LHCN-M2 (cell line): ENCODE measurements at places on chromosomes 2 and 18.
A peak's percentile ranks its signal among the peaks of the same experiment; 100 is the strongest.

- DNase-seq: no peak
These were observed 1.1 kb upstream of the TMEM185B start for GRCh38 chr2:120224256-120224655.

DNA sequence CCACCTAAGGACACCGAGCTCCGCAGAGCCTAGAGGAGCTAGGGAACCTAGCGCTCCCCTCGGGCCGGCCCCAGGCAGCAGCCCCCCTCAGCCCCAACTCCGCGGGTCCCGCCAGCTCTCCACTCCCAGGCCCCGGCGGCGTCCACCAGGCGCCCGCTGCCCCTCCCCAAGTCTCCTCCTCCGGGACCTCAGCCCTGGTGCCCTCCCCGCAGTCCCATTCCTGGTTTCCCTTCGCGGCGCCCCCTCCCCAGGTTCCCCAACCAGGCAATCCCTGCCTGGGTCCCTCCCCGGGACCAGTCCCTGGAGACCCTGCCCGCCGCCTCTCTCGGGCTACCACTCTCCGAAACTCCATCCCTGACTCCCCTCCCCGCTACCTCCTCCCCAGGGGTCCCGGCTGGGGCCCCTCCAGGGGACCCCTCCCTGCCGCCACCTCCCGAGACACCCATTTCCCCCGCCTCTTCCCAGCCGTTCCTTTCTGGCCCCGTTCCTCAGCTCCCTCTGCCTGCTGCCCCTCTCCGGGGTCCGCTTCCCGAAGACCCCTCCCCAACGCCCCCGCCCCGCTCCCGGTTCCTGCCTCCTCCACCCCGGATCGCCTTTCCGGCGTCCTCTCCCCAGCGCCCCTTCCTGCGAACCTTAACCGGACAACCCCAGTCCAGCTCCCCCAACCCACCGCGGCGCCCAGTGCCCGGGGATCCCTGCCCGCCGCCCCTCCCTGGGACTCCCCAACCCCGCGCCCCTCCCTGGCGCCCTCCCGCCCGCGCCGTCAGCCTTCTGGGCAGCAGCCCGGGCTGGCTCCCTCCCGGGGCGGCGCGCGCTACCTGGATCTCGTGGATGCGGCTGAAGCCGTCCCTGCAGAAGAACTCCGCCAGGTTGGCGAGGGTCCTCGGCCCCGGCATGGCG is 678 bp downstream of the CYP27C1 start:
- DNase-seq: no peak

- DNase-seq: no peak
These were observed 25.5 kb downstream of the MRPL35 start for GRCh38 chr2:86224645-86225355.

- DNase-seq: peak; percentile 81
These were observed 266.5 kb downstream of the NEDD4L start for GRCh38 chr18:58310517-58310916.

DNA sequence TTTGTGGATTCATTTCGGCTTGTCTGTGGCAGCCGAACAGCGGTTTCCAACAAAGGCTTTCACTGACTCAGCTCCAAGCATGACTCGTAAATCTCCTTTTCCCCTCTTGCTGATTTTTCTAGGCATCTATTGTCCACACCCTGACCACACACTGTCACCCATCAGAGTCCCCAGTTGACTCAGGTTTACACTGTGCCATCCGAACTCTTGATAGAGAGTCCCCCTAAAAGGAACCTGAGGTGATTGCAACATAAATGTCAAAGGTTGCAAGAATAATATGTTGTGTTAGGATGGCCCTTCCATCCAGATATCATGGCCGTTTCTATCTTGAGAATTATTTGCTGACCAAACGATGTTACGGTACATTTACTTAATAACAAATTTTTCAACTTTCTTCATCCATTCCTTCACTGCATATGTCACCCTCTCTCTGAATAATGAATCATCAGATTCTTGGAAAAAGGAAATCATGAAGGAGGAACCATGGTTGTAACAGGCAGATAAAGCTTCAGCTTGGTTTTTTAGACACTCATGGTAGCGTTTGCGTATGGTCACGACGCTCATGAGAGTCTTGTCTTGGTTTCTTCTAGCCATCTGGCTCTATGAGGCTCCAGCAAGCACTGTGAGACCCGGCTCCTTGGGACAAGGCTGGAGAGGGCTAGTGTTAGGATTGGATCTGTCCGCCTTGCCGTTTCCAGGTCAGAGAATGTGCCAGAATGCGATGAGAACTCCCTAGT is 72.1 kb downstream of the NPAS2 start:
- peak; percentile 55 for DNase-seq

DNA sequence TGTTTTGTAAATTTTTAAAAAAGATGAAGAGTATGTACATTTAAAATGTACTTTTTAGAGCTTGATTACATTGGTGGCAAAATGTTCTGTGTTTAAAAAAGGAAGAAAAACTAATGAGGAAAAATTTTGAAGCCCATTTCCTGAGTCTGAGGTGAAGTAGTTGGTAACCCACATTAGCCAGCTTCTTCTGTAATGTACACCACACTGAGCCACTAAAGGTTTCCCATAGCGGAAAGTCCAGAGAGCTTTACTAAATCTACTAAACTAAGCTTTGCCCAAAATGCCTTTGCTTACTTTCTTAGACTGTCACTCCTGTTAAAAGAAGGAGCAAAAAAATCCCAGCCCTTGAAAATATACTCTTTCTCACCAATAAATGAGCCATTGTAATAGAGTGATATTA is 804.8 kb upstream of the ZEB2 start:
- DNase-seq: no peak

DNA sequence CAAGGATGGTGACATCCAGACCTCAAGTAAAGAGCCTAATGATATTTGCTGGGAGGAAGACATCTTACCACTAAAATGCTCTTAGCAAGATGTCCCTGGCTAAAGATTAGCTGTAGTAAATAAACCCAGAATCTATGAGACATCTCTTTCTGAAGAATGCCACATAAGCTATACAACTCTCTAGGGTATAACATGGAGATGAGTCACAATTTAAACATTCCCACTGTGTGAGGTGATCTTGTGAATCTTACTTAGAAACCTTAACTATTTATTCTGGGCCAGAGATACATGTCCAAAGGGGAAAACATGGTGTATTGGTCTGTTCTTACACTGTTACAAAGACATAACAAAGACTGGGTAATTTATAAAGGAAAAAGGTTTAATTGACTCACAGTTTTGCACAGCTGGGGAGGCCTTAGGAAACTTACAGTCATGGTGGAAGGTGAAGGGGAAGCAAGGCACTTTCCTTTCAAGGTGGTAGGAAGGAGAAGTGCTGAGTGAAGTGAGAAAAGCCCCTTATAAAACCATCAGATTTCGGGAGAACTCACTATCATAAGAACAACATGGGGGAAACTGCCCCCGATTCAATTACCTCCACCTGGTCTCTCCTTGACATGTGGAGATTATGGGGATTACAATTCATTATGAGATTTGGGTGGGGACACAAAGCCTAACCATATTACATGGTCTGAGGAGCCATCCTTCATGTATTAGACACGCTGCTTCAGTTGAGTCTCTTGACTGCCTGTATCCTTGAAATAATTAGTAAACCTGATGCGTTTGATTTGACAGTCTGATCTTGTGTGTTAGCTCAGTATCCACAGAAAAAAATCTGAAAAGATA is 17.1 kb downstream of the KRCC1 start:
- DNase-seq: peak; percentile 97

GRCh38 chr2:10119601-10120157 is 2.9 kb upstream of the RRM2 start:
- no peak for DNase-seq

GRCh38 chr2:165533331-165533730 is 63.8 kb downstream of the CSRNP3 start:
- DNase-seq: peak; percentile 5

- DNase-seq: no peak
These were observed 68.2 kb downstream of the TPGS2 start for GRCh38 chr18:36760598-36760997.

DNA sequence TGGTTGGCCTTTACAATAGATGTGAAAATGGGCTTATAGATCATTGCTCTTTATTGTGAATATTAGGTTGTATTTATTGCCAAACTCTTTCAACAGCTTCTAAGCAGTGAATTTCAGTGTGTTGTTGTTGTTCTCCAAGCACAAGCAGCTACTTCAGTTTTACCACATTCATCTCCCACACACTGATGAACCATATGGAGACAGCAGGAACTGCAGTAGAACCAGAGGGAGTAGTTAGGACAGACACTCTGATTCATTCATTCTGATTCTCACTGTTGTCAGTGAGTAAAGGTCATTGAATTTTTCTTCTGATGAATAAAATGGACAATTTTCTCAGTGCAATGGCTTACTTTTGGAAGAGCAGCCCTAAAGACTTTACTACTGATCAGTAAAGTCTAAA is 40.2 kb downstream of the CCDC74A start:
- no peak for DNase-seq

- peak; percentile 89 for DNase-seq
These were observed 221.7 kb downstream of the PAX3 start for GRCh38 chr2:222076973-222077690.

GRCh38 chr2:227486688-227487087 is 14.7 kb downstream of the AGFG1 start:
- no peak for DNase-seq

DNA sequence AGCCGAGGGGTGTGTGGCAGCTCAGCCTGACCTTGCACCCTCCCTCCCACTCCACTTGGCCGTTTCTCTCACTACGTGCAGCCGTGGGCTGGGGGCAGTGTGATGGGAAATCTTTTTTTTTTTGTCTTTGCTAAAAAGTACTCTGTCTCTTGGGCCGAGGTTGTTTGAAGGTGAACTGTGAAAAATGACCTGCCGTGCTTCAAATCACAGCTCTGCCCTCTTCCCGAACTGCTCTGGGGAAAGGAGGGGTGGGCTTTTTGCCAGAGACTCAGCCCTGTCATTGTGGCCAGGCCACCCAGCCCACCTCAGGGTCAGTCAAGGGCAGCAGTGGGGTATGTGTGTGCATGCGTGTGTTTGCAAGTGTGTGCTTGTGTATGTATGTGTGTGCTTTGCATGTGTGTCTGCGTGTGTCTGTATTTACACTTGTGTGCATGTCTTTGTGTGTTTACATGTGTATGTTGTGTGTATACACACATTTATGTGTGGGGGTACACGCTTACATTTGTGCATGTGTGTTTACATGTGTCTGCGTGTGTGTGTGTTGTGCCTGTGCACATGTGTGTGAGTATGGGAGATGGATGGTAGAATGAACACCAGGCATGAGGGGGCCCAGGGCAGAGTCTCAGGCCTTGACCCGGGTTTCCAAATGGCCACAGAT is 61.3 kb upstream of the HAAO start:
- no peak for DNase-seq

DNA sequence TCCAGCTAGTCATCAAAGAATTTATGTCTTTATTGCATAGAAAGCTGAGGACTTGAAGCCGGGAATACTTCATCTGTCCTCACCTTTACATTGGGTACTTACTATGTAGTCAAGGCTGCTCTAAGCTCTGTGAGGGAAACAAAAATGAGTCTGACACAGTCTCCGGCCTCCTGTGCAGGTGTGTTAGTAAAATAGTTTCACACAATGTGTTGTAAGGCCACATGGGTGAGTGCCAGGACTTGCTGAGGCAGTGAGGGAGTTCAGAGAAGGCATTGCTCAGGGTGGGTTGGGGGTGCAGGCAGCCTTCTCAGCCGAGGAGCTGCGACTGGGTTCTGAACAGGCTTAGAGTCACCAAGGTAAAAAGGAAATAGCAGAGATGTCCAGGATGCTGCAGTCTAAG is 54.5 kb upstream of the SMAD2 start:
- DNase-seq: no peak

- DNase-seq: no peak
These were observed 241.6 kb downstream of the CDCA7 start for GRCh38 chr2:173596244-173596643.

- DNase-seq: peak; percentile 86
These were observed 50.2 kb downstream of the TEX44 start for GRCh38 chr2:231642631-231643494.

DNA sequence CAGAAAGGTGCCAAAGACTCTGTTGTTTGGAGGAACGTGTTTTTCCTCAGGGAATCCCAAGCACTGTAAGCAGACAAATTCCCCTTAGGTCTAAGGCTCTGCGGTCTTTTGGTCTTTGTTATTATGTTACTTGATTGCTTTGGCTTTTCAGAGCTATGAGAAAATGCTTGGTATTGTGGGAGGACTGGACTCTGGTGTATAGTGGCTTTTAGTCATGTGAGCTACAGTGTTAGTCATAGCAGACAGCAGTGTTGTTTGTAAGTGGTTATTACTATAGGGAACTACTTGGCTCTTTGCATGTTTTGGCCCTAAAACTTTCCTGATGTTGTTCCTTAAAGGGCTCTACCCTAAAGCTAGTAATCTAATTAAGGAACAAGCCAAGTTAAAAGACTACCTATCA is 956.2 kb upstream of the LRATD1 start:
- peak; percentile 91 for DNase-seq

- DNase-seq: no peak
These were observed 3.0 kb downstream of the CNNM4 start for GRCh38 chr2:96763511-96764252.

DNA sequence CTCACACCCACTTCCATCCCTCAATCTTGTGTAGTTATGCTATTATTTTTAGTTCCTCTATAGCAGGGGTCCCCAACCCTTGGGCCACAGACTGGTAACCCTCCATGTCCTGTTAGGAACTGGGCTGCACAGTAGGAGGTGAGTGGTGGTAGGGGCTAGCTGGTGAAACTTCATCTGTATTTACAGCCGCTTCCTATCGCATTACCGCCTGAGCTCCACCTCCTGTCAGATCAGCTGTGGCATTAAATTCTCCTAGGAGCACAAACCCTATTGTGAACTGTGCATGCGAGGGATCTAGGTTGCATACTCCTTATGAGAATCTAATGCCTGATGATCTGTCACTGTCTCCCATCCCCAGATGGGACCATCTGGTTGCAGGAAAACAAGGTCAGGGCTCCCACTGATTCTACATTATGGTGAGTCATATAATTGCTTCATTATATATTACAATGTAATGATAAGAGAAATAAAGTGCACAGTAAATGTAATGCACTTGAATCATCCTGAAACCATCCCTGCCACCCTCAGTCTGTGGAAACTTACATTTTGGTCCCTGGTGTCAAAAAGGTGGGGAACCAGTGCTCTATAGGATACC is 1.6 kb upstream of the RAB11FIP5 start:
- DNase-seq: no peak

- DNase-seq: no peak
These were observed 23.7 kb downstream of the BABAM2 start for GRCh38 chr2:27914041-27914804.

DNA sequence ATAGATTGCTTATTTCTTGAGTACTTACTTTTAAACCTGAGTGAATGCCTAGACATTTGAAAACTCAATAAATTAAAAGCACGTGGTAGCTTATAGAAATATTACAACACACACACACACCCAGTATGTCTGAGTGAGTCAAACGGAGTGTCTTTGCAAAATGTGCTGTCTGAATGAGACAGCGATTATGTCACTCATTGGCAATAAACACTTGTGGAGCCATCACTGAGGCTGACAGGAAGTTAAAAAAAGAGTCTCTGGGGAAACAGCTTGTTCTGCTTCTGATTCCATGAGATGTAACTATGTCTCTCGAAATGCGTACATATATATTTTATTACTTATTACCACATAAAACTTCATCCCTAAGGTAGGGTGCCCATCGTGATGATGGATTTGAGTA is 22.3 kb upstream of the VPS4B start:
- peak; percentile 76 for DNase-seq
